ENCODE measurements at places on chromosomes 12 and 14.
A peak's percentile ranks its signal among the peaks of the same experiment; 100 is the strongest.

DNA sequence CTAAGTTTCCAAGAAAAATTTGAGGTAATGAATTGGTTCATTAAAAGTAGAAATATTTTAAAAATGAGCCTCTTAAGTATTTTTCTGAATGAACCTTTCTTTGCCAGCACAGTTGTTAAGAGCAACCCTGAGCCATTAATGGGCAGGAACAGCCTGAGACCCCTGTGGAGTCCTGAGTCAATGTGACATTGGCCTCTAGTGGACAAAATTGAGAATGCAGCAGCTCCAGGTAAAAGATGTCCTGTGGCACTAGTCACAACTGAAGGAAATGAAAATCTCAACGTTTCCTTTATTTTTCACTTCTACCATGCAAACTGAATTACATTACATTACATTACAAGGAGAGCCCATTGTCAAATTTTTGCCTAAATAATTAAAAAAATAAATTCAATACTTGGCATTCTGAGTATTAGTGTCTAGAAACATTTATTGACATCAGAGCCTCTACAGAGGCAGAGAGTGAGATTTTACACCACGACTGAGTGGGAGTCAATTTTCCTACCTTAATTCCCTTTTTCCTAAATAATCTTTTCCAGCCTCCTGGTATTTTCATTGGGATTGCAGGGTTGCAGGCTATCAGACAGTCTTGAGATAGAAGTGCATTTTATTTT is 135.7 kb downstream of the PPM1H start:
- DNase-seq = peak; percentile 23

DNA sequence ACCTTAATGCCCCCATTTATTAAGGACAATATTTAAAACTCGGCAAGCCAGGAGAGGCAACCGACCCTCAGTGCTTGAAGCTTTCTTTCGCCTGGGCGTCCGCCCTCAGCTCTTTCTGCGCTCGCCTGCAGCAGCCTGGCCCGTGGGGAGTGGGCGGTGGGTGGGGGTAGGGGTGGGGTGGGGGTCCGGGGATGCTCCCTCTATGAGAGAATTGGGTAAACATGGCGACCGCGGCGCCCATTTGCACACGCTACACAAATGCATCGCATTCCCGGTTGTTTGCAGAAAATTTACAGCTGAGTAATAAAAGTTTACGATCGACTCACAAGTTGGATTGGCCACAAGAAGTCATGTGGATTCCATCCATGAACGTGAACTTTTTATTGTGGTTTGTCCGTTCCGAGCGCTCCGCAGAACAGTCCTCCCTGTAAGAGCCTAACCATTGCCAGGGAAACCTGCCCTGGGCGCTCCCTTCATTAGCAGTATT is 7.7 kb downstream of the HOXC8 start:
- no peak for DNase-seq

DNA sequence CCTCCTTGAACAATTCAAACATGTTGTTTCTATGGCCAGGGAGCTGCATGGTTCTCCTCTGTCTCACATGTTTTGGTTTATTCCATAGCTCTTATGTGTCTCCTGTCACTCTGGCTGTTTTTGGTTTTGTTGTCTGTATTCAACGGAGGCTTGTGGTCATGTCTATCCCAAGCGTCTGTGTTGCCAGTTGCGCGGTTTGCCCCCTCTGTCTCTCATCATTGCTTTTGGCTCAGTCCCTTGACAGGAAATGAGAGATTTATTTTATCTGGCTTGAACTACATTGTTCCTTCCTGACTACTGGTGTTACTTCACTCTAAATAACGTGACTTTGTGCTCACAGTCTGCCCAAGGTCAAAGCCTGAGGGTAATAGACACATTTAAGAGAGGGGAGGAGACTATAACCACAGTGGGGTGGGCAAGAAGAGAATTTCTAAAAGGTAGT is 96.4 kb upstream of the SOX5 start:
- no peak for DNase-seq

GRCh38 chr14:49905989-49906388 is 13.1 kb downstream of the ARF6 start:
- no peak for DNase-seq

DNA sequence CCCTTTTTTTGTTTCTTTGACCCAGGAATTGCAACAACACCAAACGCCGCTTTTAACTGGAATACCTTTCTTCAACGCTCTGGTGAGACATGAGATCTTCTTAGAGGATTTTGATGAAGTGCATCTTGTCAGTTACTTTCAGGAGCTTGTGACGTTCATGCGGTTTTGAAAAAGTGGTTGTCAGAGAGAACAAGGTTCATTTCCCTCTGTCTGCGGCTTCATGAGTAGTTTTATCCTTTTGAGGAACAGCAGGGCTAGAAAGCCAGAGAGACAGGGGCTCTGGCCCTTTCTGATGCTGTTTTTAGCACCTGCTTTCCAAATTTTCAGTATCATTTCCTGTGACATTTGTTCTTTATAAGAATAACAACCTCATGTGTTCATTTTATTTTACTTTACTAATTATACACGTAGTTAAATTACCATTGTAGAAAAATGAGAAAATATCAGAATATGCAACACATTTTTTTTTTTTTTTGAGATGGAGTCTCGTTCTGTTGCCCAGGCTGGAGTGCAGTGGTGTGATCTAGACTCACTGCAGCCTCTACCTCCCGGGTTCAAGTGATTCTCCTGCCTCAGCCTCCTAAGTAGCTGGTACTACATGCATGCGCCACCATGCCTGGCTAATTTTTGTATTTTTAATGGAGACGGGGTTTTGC is 61.8 kb downstream of the GLT1D1 start:
- peak; percentile 16 for DNase-seq

- DNase-seq = no peak
Measured at GRCh38 chr14:59631237-59631636, 54.6 kb upstream of the CCDC175 start.

- DNase-seq = no peak
Measured at GRCh38 chr14:81401420-81402122, 1.4 kb upstream of the STON2 start.

GRCh38 chr12:95083938-95084337 is 10.5 kb upstream of the NR2C1 start:
- no peak for DNase-seq

- no peak for DNase-seq
Measured at GRCh38 chr12:106233011-106233410, 14.8 kb downstream of the CKAP4 start.

DNA sequence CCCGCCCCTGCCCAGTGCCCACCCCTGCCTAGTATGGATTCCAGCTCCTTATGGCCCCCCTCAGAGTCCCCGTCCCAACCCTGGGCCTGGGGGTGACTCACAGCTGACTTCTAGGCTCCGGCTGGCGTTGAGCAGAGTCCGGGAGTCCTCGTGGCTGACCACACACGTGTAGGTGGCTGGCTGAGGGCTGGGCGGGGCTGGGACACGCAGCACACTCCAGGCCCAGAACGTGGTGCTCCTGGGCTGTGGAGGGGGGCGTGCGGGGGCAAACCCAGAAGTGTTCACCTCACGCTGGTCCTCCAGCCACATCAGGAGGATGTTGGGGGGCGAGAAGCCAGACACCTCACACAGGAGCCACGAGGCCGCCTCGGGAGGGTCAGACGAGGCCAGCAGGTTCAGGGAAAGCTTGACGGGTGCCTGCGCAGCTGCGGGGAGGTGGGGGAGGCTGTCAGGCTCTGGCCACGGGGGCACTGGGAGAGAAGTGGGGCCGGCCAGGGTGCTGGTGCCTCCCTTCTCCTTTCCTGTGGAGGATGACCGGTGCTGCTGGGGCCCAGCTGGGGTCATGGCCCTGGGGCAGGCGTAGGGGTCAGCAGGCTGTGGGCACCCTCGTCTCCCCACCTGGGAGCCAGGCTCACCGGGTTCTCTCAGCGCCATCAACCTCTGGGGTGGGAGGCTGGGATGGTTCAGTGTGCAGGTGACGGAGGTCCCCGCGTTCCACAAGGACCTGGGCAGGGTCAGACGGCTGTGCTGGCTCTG is 314.1 kb downstream of the TMEM121 start:
- DNase-seq = no peak

GRCh38 chr12:31474751-31475150 is 116.2 kb downstream of the DENND5B start:
- no peak for DNase-seq

- no peak for DNase-seq
Measured at GRCh38 chr12:90627180-90627896, 327.6 kb downstream of the CCER1 start.

All from stimulated activated CD4-positive, alpha-beta T cell treated with anti-CD3 and anti-CD28 coated beads, Interleukin-12 subunit alpha, Interleukin-12 subunit beta, amount 100 ng/mL, for 48 hours (primary cell).